ENCODE measurements at places on chromosomes 5 and 9.

GRCh38 chr9:128321343-128321742 is 904 bp downstream of the TRUB2 start:
- no peak for DNase-seq

GRCh38 chr9:138025908-138026307 is 148.3 kb downstream of the CACNA1B start:
- DNase-seq, result no peak

- DNase-seq, result peak; percentile 52
These were observed 482 bp downstream of the NFIB start for GRCh38 chr9:14313378-14313940.

GRCh38 chr9:112496074-112496722 is 9.6 kb downstream of the KIAA1958 start:
- no peak for DNase-seq

GRCh38 chr5:112983363-112983762 is 6.8 kb downstream of the DCP2 start:
- no peak for DNase-seq

GRCh38 chr5:151819830-151820229 is 48.1 kb downstream of the G3BP1 start:
- no peak for DNase-seq

GRCh38 chr5:76790632-76791290 is 28.1 kb upstream of the F2RL1 start:
- DNase-seq, result peak; percentile 50

Measured in ELF-1 (cell line).